ENCODE measurements at places on chromosomes 1 and 21.

GRCh38 chr1:200082329-200082728, 54.8 kb downstream of the NR5A2 start:
- H3K27me3 ChIP-seq = no peaks in the 10 kb centered on the region
- H3K4me3 ChIP-seq = no peak overlapping the region
- no peaks in the 10 kb centered on the region for H3K36me3 ChIP-seq
- DNase-seq = no peak
- H3K27ac ChIP-seq = no peak overlapping the region

DNA sequence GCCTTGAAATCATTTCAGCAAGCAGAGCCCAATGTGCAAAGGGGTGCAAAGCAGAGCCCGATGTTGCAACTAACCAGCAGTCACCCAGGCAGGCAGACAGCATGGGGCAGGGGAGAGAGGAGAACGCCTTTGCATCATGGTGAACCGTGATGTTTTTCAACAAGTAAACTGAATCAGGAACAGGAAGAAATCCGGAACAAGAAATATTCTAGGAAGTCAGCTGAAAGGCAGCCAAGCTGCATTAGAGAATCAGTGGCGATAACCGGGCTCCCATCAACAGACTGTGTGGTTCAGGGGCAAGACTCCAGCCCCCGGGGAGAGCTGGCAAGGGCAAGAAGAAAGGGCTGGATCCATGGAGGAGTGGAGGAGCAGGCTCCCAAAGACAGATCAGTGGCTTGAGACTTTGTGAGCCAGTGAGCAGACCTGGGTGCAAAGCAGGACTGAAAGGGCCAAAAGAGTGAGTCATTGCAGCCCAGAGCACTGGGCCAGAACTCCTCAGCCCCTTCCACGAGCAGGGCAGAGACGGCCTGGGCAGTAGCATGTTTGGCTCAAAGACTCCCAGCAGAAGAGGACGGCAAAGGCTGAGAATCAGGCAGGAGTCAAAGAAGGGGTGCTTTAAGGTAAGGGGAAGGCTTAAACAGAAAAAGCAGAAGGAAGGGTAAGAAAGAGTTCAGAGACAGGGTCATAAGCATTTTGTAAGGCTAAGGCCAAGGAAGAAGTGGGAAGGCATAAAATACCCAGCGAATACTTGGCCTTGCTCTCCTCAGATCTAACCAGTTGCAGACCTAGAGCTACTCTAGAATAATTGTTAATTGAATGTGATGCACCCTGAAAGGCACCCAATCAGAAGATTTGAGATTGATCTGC, 155.0 kb downstream of the SETD4 start:
- no peaks in the 10 kb centered on the region for H3K4me1 ChIP-seq
- no peaks in the 10 kb centered on the region for H3K27me3 ChIP-seq
- H3K4me3 ChIP-seq = no peak overlapping the region

GRCh38 chr1:158095737-158096335, 84.9 kb upstream of the CD1D start:
- H3K27ac ChIP-seq = no peak overlapping the region
- H3K27me3 ChIP-seq = no peaks in the 10 kb centered on the region
- H3K36me3 ChIP-seq = peaks cover 5% of the 10 kb centered on the region
- H3K4me1 ChIP-seq = no peaks in the 10 kb centered on the region

GRCh38 chr1:225453797-225454648, 26.2 kb upstream of the LBR start:
- peaks cover 19% of the 10 kb centered on the region for H3K4me1 ChIP-seq
- H3K27ac ChIP-seq = no peak overlapping the region
- no peak for DNase-seq
- no peak overlapping the region for H3K4me3 ChIP-seq
- H3K36me3 ChIP-seq = no peaks in the 10 kb centered on the region
